ENCODE measurements at places on chromosomes 3 and 15. TPM values are rescaled to one million over a fixed set of nuclear protein-coding genes. Genes with fewer than 3 reads are reported as not detected.

LEKR1 gene
- total RNA-seq: 0.58 TPM

DNAH1 gene
- 0.71 TPM for total RNA-seq

ACKR4 gene
- 0.58 TPM for total RNA-seq

GMPPB gene
- total RNA-seq: 89.7 TPM

CCNL1 gene
- total RNA-seq: 27.4 TPM

KLHL40 gene
- not detected for total RNA-seq

EDC3 gene
- 15.3 TPM for total RNA-seq

ADIPOQ gene
- total RNA-seq: not detected

DAPK2 gene
- total RNA-seq: 0.29 TPM

AMIGO3 gene
- total RNA-seq: 1.2 TPM

PATL2 gene
- total RNA-seq: not detected

ILDR1 gene
- not detected for total RNA-seq

RBP2 gene
- not detected for total RNA-seq

CCR3 gene
- not detected for total RNA-seq
